ENCODE measurements at places on chromosomes 1 and 21.

DNA sequence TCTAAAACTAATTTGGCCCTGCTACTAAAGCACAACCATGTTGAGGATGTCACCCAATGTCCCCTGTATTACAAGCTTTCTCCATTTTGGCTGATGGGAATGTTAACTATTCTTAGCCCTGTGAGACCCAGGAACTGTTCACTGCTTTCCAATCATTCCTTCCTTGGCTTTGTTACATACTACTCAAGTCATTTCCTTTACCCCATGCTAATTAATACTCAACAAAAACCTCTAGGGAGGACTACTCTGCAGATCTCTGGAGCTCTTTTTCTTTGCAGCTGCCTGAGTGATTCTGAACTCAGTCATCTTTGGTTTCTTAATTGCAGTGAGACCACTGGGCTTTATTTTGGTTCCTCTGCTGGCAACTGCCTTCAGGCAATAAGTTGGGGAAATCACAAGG is 23.3 kb upstream of the RPE65 start:
- DNase-seq, result no peak

- no peak for DNase-seq
Measured at GRCh38 chr21:33852485-33852884, 63.1 kb downstream of the ATP5PO start.

DNA sequence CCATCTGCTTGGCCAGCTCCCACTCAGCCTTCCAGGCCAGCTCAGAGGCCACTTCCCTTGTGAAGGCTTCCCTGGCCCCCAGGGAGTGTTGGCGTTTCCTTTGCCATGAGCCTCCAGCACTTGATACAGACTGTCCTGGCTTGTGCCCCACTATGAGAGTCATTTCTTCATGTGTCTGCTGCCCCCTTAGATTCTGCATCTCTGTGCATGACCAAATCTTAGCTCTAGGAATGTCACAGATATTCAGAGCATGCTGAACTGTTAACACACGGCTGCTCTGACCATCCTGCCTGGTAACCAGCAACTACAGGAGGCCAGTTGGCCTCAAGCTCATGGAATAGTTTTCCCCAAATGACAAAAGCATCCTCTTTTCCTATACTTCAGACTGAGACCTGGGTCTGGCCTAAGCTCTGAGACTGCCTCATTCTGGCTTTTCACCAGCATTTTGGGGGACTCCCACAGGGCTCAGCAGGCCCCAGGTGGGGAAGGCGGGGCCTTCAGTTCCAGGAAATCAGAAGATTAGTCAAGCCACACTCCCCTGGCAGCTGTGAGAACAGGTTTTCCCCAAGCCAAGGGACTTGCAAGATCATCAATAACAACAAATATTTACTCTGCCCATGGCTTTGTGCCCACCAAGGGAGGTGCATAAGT is 182.6 kb upstream of the EDN2 start:
- DNase-seq, result peak; percentile 88

DNA sequence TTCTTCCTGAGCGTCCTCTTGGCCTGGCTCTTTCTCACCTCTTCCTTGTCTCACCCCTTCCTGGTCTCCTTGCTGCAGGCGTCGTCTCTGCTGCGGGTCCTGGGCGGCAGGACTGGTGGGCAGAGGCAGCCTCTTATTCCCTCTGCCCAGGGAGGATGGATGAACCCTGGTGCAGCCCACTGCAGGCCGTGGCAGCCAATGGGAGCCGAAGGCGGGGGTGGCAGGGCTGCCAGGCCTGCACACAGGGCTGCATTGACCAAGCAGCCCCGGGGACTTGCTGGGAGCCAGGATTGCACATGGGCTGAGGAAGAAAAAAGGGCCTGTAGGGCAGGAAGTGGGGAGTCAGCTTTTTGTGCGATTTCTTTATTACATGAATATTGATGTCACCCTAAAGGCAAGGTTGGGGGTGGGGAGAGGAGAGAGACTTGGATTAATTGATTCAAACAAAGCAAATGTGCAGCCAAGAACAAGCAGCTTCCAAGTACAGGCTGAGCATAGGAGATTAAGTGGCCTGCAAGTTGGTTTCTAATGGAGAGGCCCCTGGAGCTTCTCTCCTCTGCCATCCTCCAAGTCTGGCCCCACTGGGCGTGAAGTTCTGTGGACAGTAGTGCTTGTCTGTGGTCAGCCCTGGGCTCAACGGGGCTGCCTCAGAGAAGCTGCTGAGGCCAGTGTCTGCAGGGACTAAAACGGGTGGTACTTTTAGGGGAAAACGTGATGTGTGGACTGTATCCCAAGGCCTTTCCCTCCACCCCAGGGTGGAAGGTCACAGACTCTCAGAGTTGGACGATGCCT is at the start of gene S100B:
Gene S100B (minus strand): TSS at position 108 of the 792 bp plus-strand sequence. CDS start 2,667 bp downstream, outside the sequence.
- no peak for DNase-seq

DNA sequence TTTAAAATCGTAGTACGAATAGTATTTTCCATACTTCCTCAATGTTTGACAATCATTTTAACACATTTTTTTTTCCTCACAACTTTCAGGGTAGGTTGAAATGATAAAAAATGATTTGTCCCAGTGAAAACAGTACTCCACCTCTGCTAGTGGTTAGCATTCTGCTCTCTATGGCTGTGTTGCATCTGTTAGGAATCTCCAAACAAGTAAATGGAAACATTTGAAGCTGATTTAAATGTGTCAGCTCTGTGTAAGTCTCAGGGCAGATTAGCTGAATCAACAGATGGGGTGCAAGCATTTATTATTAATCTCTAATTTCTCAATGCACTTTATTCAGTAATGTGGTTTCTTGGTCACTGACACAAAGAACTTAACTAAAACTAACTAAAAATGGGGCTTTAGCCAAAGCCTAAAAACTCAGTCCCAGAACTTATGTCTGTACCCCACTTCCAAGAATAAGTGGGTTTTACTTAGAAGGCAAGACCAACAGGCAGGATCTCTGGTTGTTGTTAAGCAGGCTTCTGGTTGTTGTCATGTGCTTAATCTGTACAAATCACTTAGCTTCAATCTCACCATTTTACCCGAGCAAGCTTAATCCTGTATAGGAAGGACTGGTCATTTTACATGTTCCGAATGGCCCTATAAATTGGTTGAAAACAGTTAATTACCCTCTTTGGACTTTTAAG is 67.8 kb downstream of the PRRX1 start:
- no peak for DNase-seq

- no peak for DNase-seq
Measured at GRCh38 chr1:16189921-16190621, 22.4 kb downstream of the ARHGEF19 start.

DNA sequence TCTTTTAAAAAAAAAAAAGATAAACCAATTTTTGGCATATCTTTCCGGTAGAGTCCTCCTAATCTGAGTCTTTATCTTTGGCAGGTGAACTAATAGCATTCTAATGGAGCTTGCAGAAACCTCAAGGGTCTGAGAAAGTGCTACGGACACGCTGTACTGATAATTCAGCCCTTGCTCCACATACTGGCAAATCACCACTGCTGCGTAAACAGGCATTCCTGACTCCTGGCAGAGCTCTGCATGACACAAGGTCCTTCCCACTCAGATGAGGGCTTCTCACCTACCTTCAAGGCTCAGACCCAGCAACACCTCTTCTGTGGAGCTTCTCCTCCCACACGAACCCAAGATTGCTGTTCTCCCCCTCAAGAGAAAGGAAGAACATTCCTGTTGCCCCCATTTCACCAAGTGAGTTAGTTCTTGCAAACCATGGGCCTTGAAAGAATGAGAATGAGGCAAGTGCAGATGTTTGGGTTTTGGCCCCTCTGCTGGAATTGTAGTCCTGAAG is 48.0 kb downstream of the LYST start:
- DNase-seq, result no peak

DNA sequence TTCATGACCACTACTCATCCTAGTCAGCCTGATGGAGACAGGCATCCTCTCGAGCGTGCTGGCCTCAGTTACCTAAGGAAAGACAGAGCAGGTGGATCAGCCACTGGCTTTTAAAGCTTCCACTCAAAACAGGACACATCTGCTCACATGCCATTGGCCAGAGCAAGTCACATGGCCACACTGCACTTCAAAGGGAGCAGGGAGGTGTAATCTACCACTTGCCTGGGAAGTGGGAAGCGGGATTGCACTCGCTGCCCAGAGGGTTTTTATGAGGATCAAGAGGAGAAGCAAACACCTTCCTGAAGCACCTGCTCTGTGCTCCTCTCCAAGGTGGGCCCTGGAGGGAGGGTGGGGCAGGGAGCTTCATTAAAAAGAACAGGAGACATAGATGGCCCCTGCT is 108.0 kb downstream of the TAS1R2 start:
- DNase-seq, result no peak

DNA sequence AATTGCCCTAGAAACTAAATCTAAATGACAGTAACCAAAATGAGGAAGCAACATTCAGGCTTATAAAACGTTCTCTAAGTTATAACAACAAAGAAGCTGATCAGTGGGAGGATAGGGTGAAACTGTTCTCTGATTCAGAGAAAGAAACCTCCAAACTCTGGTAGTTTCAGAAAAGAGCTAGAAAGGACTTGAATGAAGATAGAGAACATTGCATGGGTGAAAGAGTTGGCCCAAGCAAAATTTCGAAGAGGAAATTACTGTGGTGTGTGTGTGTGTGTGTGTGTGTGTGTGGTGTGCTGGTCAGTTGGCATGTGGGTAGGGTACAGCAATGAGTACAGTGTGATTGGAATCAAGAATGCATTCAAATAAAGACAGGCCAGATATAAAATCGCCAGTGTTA is 16.5 kb upstream of the SPAG17 start:
- DNase-seq, result no peak

GRCh38 chr1:107432108-107432507 is 291.3 kb downstream of the NTNG1 start:
- DNase-seq, result no peak

DNA sequence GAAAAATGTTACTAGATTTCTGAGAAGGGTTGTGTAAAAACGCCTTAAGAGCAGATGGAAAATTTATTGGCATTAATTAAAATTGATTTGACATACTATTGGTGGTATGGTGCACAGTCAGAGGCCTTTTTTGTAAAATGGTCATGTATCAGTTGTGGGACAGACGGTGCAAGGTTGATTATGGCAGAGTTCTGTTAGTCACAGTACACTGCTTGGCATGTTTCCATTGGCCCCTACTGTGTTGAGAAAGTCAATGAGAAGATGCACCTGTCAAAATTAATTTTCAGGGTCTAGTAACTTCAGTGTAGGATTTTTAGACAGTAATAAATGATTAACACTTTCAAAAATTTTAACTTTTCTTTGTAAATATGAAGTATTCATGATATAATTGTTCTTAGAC is 4.4 kb downstream of the B3GALT2 start:
- DNase-seq, result no peak

- DNase-seq, result no peak
Measured at GRCh38 chr21:16945580-16945979, 567.3 kb upstream of the CXADR start.

DNA sequence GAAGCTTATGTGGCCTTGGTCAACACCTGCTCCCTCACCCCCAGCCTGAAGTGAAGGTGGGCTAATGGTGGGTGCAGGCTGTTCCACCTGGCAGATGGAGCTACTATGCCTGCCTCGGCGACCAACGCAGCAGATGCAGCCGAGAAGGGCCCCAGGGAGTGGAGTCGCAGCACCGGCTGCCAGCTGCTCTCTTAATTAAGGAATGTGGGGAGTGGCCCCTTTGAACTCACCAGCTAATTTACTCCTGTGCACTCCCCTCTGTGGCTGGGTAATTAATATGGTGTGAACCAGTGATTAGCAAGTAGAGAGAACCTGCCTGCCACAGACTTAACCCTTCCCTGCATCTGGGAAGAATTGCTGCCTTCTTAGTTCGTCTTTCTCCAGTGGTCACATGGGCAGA is 3.3 kb upstream of the SLAMF8 start:
- no peak for DNase-seq

- no peak for DNase-seq
Measured at GRCh38 chr1:22118291-22118992, 24.5 kb downstream of the WNT4 start.

DNA sequence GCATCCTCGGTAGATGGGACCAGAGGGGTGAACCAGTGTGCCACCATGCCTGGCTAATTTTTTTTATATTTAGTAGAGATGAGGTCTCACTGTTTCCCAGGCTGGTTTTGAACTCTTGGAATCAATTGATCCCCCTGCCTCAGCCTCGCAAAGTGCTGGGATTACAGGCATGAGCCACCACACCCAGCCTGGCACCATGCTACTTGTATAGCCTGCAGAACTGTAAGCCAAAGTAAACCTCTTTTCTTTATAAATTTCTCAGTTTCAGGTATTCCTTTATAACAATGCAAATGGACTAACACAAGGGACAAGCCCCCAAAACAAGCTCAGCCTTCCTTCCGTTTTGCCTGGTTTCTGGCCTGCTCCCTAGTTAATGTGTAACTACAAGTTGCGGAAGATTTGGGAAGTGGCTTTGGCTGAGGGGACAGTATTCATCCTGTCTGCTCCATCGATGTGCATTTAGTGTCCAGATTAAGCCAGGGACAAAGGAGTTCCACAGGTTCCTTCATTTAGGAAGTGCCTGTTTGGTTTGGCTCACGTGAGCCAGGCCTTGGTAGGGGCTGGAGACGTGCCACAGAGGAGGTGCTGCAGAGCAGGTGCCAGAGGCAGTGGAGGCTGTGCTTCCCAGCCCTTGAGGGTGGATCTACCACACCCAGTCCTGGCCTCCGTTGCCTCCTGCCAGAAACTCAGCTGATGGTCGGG is 4.4 kb downstream of the AVPR1B start:
- no peak for DNase-seq

GRCh38 chr1:61403679-61404596 is 321.0 kb downstream of the TM2D1 start:
- DNase-seq, result peak; percentile 20

GRCh38 chr1:109208394-109208793 is 5.3 kb upstream of the SARS1 start:
- DNase-seq, result no peak

DNA sequence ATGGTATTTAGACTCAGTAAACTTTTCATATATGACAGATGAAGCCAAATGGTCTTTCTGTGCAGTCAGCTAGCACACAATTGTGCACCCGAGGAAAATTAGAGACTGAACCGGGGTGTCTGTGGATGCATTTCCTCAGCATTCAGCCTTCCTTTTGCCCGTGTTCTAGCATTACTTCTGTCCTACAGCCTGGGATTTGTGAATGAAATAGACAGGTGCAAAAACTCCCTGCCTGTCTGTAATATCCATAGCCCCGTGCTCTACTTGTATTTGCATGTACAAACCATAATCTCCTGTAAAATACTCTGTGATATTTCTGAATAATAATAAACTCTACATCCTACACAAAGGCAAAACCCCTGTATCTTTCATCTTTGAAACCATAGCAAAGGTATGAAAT is 64.8 kb upstream of the LGALS8 start:
- no peak for DNase-seq

- DNase-seq, result no peak
Measured at GRCh38 chr1:44860891-44861425, 17.9 kb upstream of the PTCH2 start.

GRCh38 chr1:192061556-192061955 is 96.7 kb upstream of the RGS18 start:
- DNase-seq, result no peak

GRCh38 chr1:246265481-246265880 is 241.6 kb downstream of the SMYD3 start:
- no peak for DNase-seq
